Fibroblast of skin of left quadriceps (primary cell): ENCODE measurements at places on chromosomes 7 and 10.

DNA sequence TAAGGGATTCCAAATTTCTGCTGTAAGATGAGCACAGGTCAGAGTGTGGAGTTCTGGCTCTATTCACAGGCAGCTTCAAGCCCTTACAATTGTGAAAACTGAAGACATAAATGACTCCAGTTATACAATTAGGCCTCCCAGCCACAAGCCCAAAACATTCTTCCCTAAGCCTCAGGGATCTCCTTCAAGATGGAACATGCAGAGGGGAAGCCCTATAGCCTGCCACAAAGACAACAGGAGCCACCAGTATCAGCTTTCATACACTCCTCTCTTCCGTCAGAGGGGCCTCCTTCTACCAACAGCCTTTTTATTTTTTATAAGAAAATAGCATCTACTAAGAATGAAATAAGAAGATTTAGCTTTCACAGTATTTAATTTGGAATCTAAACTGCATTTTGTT is 46.5 kb downstream of the DLD start:
- DNase-seq, result no peak

GRCh38 chr10:123149568-123150270 is 1.8 kb downstream of the HMX2 start:
- no peak for DNase-seq

DNA sequence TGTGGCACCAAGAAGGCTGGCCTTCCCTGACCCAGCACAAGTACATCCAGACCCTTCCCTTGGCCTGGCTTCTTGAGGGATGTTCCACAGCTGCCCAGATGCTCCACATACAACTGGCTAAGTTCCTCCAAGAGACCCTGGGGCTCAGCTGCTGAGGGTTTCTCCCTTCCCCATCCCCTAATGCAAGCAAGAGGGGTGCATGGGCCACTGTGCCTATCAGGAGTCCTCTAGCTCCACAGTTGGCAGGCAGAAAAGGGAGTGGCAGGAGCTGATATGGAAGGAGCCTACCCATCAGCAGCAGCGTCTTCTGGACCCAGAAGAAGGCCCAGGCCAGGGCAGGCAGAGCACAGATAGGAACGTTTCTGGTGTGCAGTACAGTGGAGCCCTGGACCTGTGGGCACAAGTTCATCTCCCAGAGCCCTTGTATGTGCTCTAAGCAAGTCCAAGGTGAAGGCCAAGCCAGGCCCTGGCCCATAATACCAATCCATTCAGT is 26.2 kb downstream of the VSIR start:
- DNase-seq, result no peak

- DNase-seq, result no peak
Measured at GRCh38 chr10:118961436-118961835, 68.1 kb upstream of the NANOS1 start.
